ENCODE measurements at places on chromosomes 6 and 20.

DNA sequence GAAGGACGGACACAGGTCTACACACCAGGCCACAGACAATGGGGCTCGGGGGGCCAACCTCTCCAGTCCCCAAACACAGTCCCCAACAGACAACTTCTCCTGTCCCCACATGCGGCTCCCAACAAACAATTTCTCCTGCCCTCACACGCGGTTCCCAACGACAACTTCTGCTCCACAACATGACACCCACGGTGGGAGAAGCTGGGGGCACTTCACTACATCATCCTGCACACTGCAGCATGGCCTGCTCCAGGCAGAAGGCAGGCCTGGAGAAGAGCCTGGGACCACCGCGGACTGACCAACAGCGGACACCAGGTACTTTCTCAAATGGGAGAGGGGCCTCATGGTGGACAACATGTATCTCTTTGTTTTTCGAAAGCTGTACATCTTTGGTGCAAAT lies 6.7 kb downstream of the TAF4 start:
- no peak for DNase-seq

DNA sequence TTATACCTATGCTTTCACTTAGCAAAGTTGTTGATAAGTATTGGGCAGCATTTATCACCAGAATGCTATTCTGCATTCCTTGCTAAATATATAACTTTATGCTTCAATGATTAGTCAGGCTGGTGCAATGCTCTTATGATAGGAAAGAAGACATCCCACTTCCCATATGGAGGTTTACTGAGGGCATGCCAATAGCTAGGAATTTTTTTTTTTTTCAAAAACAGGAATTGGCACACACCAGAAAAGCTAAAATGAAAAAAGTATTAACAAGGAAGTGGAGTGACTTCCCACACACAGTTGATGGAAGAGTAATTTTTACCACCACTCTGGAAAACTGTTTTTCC lies 90.8 kb downstream of the FRK start:
- DNase-seq: no peak

- DNase-seq: no peak
Observed at GRCh38 chr6:65117817-65118409, 589.1 kb downstream of the EYS start.

DNA sequence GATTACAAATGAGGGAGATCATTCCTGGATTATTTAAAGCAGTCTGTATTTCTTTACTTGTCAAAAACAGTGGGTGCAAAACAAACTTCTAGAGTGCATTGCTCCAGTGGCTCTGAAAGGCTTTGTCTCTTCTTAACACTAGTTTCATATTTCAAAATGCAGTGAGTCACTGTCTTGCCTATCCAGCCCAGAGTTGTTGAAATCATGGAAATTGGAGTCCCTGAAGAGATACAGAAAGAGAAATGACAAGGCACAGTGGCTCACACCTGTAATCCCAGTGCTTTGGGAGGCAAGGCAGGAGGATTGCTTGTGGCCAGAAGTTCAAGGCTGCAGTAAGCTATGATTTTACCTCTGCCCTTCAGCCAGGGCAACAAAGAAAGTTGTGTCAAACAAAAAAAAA lies 11.3 kb downstream of the SLC2A12 start:
- DNase-seq: peak; percentile 64

GRCh38 chr20:32649697-32650400 lies 23.9 kb downstream of the C20orf203 start:
- no peak for DNase-seq

DNA sequence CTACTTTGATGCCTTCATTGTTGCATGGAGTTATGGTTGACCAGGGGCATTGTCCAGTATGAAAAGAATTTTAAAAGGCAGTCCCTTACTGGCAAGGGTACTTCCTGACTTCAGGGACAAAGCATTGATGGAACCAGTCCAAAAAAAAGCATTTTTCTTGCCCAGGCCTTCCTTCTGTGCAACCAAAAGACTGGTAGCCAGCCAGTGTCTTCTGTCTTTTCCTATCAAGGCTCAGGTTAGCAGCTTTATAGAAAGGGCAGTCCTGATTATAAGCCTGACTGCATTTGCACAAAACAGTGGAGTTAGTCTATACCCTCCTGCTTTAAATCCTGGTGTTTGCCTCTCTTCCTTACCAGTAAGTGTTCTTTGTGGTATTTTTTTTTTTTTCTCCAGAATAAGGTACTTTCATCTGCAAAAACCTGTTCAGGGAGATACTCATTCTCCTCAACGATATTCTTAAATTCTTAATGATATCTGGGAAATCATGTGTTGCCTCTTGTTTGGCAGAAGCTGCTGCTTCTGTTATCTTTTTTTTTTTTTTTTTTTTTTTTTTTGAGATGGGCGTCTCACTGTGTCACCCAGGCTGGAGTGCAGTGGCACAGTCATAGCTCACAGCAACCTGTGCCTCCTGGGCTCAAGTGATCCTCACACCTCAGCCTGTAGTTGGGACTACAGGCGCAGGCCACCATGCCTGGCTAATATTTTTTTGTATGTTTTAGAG lies 33.9 kb downstream of the SCAF8 start:
- no peak for DNase-seq

DNA sequence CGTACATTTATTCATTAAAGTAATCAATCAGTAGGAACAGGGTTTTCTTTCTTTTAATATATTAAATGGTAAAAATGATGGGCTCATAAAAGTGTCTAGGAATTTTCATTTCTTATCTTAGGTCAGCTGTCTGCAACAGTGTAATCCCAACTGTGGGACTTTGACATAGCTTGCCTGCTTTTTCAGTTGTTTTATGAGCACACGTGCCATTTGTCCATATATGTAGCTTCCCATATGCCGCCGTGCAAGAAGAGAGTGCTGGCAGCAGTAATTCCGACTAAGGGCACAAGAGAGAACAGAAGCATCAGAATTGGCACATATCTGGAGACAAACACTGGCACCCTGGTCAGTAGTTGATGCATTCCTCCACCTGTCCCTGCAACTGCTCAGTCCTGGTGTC lies 20.9 kb upstream of the EEF1E1 start:
- no peak for DNase-seq

DNA sequence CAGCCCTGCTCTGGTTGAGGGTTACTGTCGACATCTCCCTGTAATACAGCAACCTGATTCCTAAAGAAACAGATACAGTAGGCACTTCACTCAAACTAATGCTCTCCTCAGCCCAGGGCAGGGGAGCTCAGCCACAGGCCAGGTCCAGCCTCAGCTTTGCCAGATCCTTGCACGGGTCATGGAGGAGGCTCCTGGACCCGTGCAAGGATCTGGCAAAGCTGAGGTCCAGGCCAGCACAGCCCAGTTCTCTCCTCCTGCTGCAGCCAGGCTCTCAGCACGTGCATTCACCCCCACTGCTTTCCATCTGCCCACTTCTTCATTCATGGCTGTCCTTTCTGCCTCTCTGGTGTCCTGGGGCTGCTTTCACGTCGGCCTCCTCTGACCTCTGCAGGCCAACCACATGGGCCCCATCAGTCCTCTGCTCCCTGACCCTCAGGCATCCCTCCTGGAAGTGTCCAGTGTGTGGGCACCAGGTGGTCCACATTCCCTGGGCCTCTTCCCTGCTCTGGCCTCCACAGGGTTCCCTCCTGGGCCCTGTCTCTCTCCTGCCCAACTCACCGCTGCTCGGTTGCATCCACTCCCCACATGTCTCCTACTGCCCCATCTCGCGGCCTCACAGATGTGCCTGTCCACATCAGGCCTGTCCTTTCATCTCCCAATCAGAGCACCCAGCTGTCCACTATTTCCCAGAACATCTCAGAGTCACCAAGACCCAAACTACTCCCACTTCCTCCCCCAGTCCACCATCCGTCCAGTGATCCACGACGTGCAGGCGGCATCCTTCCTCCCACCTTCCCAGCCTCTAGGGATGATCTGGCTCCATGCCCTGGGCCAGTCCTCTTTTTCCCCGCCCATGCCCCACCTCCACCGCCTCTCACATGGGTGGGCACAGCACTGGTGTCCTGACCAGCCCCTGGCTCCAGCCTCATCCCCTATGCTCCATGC lies 11.8 kb upstream of the CD93 start:
- no peak for DNase-seq

GRCh38 chr6:130259557-130259956 lies 36.8 kb upstream of the SAMD3 start:
- DNase-seq: no peak

- DNase-seq: no peak
Observed at GRCh38 chr20:10799735-10800134, 125.9 kb upstream of the JAG1 start.

- no peak for DNase-seq
Observed at GRCh38 chr6:121451250-121451649, 15.8 kb downstream of the GJA1 start.

- no peak for DNase-seq
Observed at GRCh38 chr20:41717483-41717882, 99.3 kb upstream of the CHD6 start.

GRCh38 chr6:138255443-138255842 lies 37.2 kb upstream of the PBOV1 start:
- DNase-seq: no peak

DNA sequence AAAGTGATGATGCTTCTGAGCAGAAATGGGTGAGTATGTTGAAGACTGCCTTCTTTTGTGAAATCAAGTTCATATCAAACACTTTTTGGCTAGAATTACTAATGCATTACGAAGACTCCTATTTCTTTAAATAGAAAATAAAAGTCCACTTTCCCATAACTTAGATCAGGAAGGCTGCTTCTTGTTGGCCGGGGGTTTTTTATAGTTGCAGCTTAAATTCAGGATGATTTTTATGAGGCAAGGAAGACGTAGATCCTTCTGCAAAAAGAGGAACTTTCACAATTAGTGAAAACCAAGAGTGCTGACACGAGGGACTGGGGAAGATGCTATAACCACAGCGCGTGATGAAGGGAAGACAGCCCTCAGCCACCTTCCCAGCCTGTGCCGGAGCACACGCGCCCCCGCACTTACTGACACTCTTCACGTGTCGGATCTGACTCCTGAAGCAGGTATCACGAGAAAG lies 206.1 kb upstream of the PRDM1 start:
- DNase-seq: peak; percentile 93

- no peak for DNase-seq
Observed at GRCh38 chr6:56406276-56407269, 159.2 kb upstream of the COL21A1 start.

- no peak for DNase-seq
Observed at GRCh38 chr6:53179961-53180651, 31.5 kb upstream of the GCM1 start.

- no peak for DNase-seq
Observed at GRCh38 chr6:31228476-31228875, 43.4 kb downstream of the HLA-C start.

All from inflammatory macrophage (primary cell).